Osteocyte (in vitro differentiated cells): ENCODE measurements at places on chromosomes 6 and 20. TPM values are rescaled to one million over a fixed set of nuclear protein-coding genes. Genes with fewer than 3 reads are reported as not detected.

GRCh38 chr20:59751075-59751711, 146.9 kb downstream of the PHACTR3 start:
- H3K36me3 ChIP-seq = no peaks in the 10 kb centered on the region
- no peak for DNase-seq
- no peaks in the 10 kb centered on the region for H3K4me1 ChIP-seq
- H3K27ac ChIP-seq = no peak overlapping the region
- no peak overlapping the region for H3K4me3 ChIP-seq

DNA sequence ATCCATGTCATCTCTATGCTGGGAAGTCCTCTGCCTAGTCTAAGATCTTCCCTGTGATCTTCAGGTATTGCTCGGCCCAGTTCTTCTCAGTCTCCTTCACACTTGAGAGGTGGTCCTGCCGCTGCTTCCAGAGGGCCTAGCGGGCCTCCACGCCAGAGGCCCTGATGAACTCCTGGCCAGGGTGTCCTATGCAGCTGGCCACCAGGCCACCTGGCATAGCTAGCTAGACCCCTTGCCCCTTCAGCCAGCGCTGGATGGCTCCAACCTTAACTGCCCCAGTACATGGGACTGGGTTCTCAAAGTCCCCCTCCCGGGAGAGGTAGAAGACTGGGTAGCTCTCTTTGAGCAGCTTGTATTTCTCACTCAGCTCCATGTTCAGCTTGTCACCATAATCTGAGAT, 81.1 kb downstream of the ZFP64 start:
- DNase-seq = no peak
- H3K4me3 ChIP-seq = no peak overlapping the region
- H3K27me3 ChIP-seq = peaks cover 4% of the 10 kb centered on the region
- H3K36me3 ChIP-seq = peaks cover 3% of the 10 kb centered on the region

GRCh38 chr6:13049666-13050254, 278.6 kb downstream of the TBC1D7 start:
- H3K27me3 ChIP-seq = no peaks in the 10 kb centered on the region
- H3K4me1 ChIP-seq = no peaks in the 10 kb centered on the region
- no peak overlapping the region for H3K4me3 ChIP-seq
- no peaks in the 10 kb centered on the region for H3K36me3 ChIP-seq
- H3K27ac ChIP-seq = no peak overlapping the region

- H3K4me1 ChIP-seq = peaks cover 71% of the 10 kb centered on the region
- peak overlapping the region; percentile 84 for H3K27ac ChIP-seq
- no peak for DNase-seq
Observed at GRCh38 chr20:49676581-49677291, 36.9 kb downstream of the B4GALT5 start.

- H3K27ac ChIP-seq = no peak overlapping the region
Observed at GRCh38 chr6:139016337-139017213, 12.0 kb upstream of the ABRACL start.

DNA sequence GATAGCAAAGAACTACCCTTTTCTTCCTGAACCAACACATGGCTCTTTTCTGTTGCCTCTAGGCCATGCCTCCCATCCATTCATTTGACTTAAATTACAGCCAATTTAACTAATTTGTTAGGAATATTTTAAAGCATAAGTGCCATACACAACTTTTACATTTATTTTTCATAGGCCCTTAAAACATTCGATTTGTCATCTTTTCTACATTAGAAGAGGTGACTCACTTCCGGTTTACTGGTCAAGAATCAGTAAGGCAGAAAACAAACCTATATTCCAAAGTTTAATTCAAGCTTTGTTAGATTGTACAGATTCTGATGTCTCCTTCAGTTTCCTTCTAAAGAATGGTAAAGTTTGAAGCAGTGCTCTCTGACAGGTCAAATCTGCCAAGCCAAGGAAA, 344.3 kb downstream of the SAMD5 start:
- no peak overlapping the region for H3K27ac ChIP-seq
- H3K27me3 ChIP-seq = no peaks in the 10 kb centered on the region
- DNase-seq = no peak
- no peak overlapping the region for H3K4me3 ChIP-seq
- H3K36me3 ChIP-seq = peaks cover 2% of the 10 kb centered on the region

Gene POM121L2
- total RNA-seq = not detected in 2 replicates

DNA sequence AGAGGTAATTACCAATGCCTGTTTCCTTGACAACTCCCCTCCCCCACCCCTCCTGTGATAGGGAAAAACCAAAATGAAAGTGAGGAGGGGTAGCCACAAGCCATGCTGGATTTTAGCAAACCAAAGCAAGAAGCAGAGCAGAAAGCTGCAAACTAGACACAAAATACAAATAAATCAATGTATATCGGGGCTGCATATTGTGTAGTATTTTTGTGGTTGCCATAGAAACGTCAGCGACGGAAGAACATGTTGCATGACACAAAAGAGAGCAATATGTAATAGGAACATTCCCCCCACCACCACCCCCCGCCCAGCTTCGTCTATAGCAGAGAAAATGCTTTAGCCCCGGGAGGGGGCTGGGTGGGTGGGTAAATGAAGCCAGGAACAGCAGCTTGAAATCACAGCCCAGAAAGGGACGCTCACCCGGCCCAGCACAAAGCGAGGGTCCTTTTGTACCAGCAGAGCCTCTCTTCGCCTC, 548 bp downstream of the AGPAT4 start:
- H3K27ac ChIP-seq = peak overlapping the region; percentile 87
- H3K36me3 ChIP-seq = no peaks in the 10 kb centered on the region
- peaks cover 2% of the 10 kb centered on the region for H3K27me3 ChIP-seq
- peaks cover 22% of the 10 kb centered on the region for H3K4me1 ChIP-seq

Gene FAM209A
- 0.42 and 1.0 TPM in 2 replicates for total RNA-seq

Gene TRIM10
- total RNA-seq = not detected in 2 replicates

DNA sequence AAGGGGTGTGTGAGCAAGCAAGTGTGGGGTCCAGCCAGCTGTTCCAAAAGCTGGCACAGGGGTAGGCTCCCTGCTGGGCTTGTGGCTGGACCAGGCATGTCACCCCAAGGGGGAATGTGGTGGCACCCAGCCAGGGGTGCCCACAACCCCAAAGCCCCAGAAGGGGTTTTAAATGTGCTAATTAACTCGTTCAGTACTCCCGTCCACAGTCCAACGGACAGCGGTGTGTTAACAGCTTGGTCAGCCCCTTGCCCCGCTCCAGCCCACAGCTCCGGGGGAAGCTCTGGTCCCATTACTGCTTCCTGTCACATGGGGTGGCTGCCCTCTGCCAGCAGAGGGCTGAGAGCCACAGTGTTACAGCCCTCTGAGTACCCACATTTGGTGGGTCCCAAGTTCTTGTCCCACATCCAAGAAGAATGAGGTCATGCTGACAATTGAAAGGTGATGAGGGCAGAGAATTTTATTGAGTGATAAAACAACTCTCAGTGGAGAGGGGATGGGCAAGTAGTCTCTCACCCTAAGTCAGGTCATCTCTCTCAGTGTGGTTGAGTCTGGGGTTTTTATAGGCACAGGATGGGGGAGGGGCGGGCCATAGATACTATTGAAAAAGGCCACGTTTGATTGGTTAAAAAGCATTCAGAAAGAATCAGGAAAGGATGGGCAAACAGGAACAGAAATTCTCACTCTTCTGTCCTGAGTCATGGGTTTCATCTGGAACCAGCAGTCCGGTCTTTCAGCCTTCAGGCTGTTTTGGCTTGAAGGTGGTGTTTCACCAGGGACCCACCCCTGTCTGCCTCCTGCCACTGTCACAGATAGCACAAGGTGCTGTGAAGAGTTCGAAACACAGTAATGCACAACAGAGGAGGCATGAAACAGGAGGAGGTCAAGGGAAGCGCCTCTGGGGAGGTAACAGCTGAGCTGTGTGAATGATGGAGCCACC, 238.5 kb downstream of the NFATC2 start:
- H3K4me3 ChIP-seq = no peak overlapping the region
- no peaks in the 10 kb centered on the region for H3K27me3 ChIP-seq
- H3K36me3 ChIP-seq = no peaks in the 10 kb centered on the region

DNA sequence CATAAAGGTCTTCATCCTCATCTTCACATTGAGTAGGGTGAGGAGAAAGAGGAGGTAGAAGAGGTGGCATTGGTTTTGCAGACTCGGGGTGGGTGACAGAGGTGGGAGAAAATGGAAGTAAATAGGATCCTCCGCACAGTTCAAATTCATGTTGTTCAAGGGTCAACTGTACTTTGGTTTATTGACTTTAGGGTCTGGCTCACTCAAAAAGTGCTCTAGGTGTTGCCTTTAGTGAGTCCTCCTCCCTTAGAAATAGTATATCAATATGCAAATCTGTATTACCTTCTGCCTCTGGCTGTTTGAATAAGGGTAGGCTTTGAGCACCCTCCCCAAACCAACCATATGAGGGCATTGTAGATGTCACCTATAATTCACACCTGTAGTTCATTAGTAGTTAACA, 54.7 kb downstream of the KIF6 start:
- peaks cover 2% of the 10 kb centered on the region for H3K36me3 ChIP-seq
- H3K4me3 ChIP-seq = no peak overlapping the region
- H3K4me1 ChIP-seq = peaks cover 21% of the 10 kb centered on the region

DNA sequence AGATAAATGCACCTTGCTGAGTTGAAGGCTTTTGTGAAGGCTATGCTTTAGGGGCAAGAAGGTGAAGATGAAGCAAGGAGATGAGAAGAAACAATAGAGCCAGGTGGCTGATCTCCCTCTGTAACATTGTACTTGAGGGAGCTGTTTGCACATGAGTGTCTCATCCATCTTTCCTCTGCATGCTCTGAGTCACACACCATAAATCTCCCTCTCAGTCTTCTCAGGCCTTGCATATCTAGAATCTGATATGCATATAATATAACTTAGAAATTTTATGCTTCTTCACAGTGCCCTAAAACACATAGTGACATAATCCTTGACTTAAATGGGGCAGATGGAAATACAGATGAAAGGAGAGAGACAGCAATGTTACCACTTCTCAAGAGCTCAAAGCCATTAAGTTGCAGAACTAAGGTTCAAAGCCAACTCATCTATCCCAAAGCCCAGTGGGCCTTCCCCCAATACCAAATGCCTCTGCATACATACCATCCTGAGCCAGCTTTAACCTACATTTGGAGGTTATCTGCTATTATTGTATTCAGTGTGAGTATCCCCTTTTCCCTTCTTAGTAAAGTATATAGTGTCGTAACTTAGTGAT, 62.4 kb upstream of the STXBP5 start:
- no peaks in the 10 kb centered on the region for H3K27me3 ChIP-seq
- no peaks in the 10 kb centered on the region for H3K36me3 ChIP-seq
- H3K27ac ChIP-seq = no peak overlapping the region
- no peak for DNase-seq
- peaks cover 3% of the 10 kb centered on the region for H3K4me1 ChIP-seq

DNA sequence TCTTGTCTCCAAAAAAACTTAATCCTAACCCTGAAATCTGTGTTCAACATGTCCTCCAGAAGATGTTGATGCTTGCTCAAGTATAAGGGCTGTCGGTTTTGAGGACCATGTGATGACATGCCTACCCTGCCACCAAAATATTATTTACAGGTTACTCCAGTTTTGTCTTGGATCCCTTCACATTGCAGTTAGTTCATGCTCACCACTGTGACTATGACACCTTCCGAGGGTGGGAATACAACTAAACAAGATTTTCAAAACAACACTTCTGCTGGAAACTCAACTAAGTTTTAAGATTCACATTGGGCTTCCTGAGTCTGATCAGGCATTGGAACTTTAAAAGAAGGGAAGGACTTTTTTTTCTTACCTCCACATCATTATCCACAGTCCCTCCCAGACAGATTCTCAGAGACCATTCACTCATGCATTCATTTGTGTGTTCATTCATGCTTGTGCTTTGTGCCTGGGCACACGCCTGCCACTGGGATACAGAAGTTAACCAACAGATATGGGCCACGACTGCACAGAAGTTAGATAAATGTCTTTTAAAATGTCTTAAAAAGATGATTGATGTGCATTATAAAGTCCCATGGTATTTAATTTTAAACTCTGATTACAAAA, 118.7 kb upstream of the GJE1 start:
- peak overlapping the region; percentile 84 for H3K27ac ChIP-seq
- no peaks in the 10 kb centered on the region for H3K36me3 ChIP-seq
- peak overlapping the region; percentile 60 for H3K4me3 ChIP-seq
- DNase-seq = no peak
- H3K4me1 ChIP-seq = peaks cover 51% of the 10 kb centered on the region

GRCh38 chr6:112413780-112414179, 66.7 kb downstream of the RFPL4B start:
- H3K36me3 ChIP-seq = no peaks in the 10 kb centered on the region
- no peaks in the 10 kb centered on the region for H3K27me3 ChIP-seq
- H3K4me1 ChIP-seq = peaks cover 9% of the 10 kb centered on the region
- DNase-seq = no peak
- H3K4me3 ChIP-seq = no peak overlapping the region
- H3K27ac ChIP-seq = no peak overlapping the region

GRCh38 chr6:15026832-15027231, 219.0 kb upstream of the JARID2 start:
- peaks cover 3% of the 10 kb centered on the region for H3K27me3 ChIP-seq
- no peaks in the 10 kb centered on the region for H3K36me3 ChIP-seq
- H3K27ac ChIP-seq = peak overlapping the region; percentile 89
- DNase-seq = peak; percentile 89

Gene PDYN
- not detected in 2 replicates for total RNA-seq

DNA sequence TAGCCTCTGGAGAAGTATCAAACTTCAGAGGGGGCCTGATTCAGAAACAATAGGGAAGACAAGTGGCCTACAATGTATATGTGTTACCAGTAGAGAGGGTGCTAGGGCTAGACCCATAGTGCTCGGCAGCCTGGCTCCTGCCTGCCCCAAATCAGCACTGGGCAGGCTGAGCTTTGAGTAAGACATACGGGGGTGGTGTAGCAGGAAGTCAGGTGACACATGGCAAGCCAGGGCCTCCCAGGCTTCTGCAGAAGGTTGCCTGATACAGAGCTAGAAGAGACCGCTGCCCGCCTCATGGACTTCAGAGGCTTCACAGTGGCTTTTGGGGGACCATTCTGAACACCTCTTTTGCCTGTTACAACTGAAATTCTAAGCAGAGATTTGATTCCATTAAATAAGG, 43.4 kb downstream of the RALY start:
- DNase-seq = no peak
- peaks cover 16% of the 10 kb centered on the region for H3K36me3 ChIP-seq
- H3K4me1 ChIP-seq = peaks cover 7% of the 10 kb centered on the region
- no peak overlapping the region for H3K27ac ChIP-seq

GRCh38 chr6:16576451-16577368, 184.6 kb downstream of the ATXN1 start:
- no peak overlapping the region for H3K27ac ChIP-seq
- peaks cover 14% of the 10 kb centered on the region for H3K36me3 ChIP-seq
- no peak for DNase-seq

DNA sequence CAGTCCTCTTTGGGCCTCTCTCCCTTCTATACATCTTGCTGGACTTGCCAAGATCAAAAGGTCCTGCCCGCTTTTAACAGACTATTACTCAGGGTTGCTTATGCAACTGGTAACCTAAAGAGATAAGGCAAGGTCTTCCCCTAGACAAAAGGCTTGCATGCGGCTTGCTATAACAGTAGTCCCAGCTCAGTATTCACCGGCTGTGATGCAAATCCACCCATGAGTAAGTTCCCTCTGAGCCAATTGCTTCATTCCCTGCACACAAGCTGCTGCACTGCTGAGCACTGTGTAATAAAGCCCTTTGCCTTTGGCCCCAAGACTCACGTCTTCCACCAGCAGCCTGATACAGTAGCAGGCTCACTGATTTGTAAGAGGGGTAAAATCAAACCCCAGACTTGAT, 363.8 kb downstream of the PRKN start:
- H3K4me1 ChIP-seq = peaks cover 10% of the 10 kb centered on the region
- H3K4me3 ChIP-seq = no peak overlapping the region
- H3K36me3 ChIP-seq = no peaks in the 10 kb centered on the region
- DNase-seq = no peak

- no peak overlapping the region for H3K4me3 ChIP-seq
- H3K27me3 ChIP-seq = no peaks in the 10 kb centered on the region
- H3K27ac ChIP-seq = no peak overlapping the region
- no peaks in the 10 kb centered on the region for H3K4me1 ChIP-seq
Observed at GRCh38 chr6:137146206-137146605, 27.2 kb downstream of the IL22RA2 start.

GRCh38 chr6:28634761-28635546, 109.3 kb downstream of the GPX5 start:
- H3K4me1 ChIP-seq = peaks cover 16% of the 10 kb centered on the region
- DNase-seq = no peak
